HFFc6 (cell line): ENCODE measurements at places on chromosomes 2 and 18.

DNA sequence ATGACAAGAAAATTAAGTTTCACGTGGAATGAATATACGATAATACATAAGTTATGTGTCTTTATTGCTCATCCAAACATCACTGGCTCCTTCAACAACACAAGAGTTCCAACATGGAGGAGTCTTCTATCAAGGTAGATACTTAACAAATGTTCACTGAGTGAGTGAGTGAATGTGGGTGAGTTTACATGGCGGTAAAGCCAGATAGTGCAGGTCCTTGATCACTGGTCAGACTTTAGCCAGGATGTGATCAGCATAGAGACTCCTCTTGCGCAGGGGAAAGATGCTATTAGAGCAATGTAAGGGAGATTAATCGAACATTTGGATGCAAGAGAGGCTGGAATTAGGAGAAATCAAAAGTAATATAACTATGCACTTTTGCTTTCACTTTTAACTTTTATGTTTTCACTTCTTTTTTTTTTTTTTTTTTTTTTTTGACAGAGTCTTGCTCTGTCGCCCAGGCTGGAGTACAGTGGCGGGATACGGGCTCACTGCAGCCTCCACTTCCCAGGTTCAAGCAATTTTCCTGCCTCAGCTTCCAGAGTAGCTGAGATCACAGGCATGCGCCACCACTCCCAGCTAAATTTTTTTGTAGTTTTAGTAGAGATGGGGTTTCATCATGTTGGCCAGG is 249.0 kb upstream of the ID2 start:
- no peak for DNase-seq

DNA sequence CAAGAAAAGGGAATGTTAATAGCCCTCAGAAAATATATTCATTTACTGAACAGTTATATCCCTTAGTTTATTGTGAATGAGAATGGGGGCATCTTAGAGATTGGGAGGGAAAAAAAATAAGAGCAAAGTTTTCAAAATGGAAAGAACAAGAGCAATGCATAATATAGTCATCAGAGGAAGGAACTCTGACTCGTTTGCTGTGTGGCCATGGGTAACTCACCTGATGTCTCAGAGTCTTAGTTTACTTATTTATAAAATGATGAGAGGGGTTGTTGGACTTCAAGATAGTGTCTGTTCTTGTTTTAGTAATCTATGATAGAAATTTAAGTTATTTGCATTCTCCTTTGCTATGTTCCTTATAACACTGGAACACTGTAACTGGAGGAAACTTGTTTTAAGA is 70.7 kb downstream of the EML4 start:
- no peak for DNase-seq

DNA sequence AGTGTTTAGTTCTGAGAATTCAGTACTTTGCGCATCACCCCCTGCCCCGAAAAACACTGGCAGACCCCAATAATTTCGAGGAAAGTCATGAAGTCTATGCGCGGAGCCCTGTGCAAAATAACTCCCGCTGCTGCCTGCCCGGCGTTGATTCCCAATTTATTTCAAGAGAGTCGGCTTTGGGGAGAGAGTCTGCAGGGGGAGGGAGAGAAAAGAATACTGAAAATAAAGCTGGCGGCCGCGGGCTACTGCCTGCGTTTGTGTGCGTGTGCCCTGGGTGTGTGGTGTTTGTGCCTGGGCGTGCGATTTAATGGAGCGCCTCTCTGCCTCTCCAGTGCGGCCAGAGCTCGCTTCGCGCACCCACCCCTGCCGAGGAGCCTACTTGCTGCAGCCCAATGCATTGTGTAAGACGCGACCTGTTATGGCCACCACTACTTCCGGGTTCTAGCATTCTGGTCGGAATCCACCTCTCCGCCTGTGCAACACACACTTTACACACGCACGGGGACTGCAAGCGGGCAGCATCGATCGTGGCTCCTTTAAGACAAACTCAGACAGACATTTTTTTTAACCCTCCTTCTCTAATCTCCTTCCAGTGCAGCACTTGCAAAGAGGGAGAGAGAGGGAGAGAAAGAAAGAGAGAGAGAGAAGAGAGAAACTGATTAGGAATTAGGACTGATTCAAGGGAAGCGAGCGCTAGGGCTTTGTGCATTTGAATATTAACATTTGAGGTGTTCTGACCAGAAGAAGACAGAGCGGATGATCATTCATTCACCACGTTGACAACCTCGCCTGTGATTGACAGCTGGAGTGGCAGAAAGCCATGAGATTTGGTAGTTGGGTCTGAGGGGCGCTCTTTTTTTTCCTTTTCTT is at the start of gene MEIS1:
TSS of gene MEIS1 (plus strand) at position 447 of the 870 bp plus-strand sequence. CDS start 732 bp downstream, outside the sequence.
- DNase-seq = peak; percentile 99

GRCh38 chr2:36606925-36607324 is 9.0 kb upstream of the FEZ2 start:
- no peak for DNase-seq

- DNase-seq = no peak
These were observed 122.5 kb downstream of the SOCS6 start for GRCh38 chr18:70411307-70411706.

DNA sequence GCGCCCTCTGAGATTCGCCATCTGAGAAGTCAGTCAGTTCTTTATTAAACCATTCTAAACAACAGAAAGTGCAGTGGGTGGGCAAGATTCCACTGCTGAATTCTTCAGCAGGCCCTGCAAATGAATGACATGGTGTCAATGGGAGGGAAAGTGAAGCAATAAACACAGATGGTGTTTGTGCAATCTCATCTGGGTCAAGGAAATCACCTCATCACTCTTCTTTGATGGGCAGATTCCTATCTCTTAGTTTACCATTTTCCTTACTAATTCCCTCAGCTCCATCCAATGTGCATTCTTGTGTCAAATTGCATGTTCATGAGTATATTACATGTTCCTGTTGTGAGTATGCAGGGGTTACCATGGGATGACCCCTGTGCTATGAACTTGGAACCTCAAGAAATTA is 100.7 kb upstream of the CYP1B1 start:
- no peak for DNase-seq
